ENCODE measurements at places on chromosomes 6 and 20.

DNA sequence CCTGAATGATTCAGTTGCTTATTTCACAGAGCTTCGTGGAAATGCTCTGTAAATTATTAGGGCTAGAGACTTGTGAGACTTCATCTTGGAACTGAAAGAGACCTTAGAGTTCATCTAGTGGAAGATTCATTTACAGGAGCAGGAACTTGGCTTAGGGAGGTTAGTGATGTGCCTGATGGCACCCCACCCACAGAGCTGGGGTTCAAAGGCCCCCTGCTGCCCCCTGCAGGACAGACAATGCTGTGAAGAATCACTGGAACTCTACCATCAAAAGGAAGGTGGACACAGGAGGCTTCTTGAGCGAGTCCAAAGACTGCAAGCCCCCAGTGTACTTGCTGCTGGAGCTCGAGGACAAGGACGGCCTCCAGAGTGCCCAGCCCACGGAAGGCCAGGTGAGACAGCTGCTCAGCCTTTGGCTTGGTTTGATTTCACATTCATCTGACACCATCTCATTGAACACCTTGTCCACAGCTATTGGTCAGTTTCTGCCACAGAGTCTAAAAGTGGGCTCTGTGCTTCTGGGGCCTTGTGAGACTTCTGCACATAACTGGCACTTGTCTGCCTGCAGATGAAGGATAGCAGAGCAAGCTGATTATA, 25.1 kb downstream of the MYBL2 start:
- DNase-seq, result no peak

DNA sequence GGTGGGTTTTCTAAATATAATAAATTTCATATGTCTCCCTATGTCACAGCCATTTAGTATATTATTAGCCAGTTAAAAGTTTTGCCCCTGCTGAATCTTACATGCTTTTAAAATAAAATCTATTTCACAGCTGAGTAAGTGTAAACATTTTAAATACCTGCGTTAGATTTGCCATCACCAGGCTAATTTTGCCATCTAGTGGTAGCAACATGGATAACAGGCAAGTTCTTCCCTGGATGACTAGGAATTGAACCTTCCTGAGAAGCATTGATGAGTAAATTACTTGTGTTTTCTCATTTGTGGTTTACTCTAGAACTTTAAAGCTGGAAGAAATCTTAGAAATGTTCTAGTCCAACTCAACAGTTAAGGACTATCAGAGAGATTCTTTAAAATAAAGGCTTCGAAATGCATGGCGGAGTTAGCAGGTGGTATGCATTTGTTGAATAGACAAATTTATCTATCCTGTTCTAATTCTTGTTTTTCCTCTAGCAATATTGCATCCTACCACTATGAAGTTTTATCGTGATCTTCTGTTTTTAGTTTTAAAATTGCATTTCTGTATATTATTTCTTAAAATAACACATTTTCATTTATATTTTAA, 2.6 kb downstream of the PRSS35 start:
- DNase-seq, result no peak

DNA sequence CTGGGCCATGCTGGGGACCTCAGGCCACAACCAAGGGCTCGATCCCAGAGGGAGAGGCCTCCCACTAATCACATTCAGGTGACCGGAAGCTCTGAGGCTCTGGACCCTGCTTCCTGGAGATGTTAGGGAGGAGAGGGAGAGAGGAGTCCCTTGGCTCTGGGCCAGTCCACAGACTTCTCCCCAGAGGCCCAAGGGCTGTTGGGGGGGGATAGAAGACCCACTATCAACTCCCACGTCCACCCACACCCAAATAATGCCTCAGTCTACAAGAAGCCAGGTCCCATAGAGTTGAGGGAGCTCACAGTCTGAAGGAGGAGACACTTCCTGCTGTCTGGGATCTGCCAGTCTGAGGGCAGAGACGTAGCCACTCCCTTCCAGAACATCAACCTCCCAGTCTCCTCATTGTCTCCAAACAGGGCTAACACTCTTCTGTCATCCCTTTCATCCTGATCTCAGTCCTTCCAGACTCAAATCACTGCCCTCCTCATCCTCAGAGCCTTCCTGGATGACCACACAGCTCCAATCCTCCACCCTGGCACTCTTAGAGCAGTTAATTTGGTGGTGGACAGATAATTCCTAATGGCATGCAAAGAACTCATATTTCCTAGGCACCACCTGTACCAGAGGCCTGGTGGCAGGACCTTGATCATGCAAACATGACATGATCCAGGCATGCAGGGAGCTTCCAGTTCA, 69.9 kb downstream of the MRPL14 start:
- no peak for DNase-seq

GRCh38 chr20:48735112-48735511, 92.7 kb downstream of the PREX1 start:
- no peak for DNase-seq

DNA sequence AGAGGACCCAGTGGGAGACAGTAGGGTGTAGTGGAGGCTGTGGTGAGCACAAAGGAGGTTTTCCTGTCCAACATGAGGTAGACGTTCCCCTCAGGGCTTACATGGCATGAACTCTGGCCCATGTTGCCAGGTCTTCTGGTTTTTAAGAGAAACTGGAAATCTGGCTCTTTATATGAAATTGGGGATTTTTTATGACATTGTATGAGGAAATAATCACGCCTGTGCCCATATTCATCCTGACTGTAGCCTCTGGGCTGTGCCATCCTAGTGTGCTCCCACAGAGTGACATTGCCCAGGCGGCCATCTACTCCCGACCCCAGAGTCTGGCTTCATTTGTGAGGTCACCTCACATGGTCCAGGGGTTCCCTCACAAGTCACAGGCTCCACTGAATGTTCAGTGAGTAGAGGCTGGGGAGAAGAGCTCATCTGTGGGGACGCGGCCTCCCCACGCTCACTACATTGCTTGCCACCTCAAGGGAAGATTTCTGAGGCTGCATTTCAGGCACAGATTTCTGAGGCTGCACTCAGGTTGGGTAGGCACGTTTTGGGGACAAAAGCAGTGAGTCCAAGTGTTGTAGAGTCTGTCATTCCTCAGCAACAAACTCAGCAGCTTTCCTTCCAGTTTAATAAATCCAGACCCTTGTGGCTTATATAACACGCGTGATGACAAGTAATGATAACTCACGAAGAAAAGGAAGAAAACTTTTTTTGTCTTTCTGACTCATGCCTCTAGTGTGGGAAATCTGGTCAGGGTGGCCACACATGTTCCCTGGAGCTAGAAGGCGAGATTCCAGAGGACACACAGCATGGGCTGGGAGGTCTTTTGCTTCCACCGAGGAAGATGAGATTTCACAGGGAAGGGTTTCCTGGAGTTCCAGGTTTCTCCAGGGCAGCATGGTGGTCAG, 41.7 kb downstream of the SLC24A3 start:
- no peak for DNase-seq

GRCh38 chr6:119791736-119792135, 442.2 kb upstream of the MAN1A1 start:
- DNase-seq, result no peak

Data from left ventricle myocardium inferior (tissue), 1 donor.